Left renal pelvis (tissue), 4 donors: ENCODE measurements at places on chromosomes 2 and 18.

- DNase-seq, result no peak
These were observed 33.8 kb downstream of the ACVR1 start for GRCh38 chr2:157842106-157842879.

- no peak for DNase-seq
These were observed 25.6 kb downstream of the KLHL29 start for GRCh38 chr2:23410596-23410995.

DNA sequence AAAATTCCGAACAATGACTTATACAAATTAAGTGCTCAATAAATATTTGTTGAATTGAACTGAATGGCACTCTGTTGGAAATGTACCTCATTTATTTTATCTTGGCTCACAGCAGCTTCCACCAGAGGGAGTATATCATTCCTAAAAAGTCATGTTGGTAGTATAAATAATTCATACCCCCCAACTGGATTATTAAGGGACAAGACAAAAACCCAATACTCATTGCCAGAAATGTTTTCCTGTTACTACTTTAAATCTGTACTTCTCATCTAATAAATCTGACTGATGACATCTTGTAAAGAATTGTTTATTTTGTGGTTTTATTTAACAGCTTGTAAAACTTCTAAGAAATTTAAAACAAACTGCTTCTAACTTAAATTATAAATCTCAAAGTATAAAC lies 163.9 kb downstream of the CDH2 start:
- no peak for DNase-seq

GRCh38 chr2:239688122-239688681 lies 287.4 kb upstream of the HDAC4 start:
- peak; percentile 34 for DNase-seq

- DNase-seq, result no peak
These were observed 694.5 kb downstream of the ADCYAP1 start for GRCh38 chr18:1599196-1599595.

GRCh38 chr18:45728336-45729010 lies 4.5 kb downstream of the SLC14A1 start:
- no peak for DNase-seq

- no peak for DNase-seq
These were observed 452.1 kb downstream of the TMX3 start for GRCh38 chr18:68262690-68263294.

GRCh38 chr2:64017811-64018700 lies 1.2 kb downstream of the VPS54 start:
- peak; percentile 29 for DNase-seq

GRCh38 chr2:149657401-149658040 lies 69.9 kb upstream of the MMADHC start:
- no peak for DNase-seq

DNA sequence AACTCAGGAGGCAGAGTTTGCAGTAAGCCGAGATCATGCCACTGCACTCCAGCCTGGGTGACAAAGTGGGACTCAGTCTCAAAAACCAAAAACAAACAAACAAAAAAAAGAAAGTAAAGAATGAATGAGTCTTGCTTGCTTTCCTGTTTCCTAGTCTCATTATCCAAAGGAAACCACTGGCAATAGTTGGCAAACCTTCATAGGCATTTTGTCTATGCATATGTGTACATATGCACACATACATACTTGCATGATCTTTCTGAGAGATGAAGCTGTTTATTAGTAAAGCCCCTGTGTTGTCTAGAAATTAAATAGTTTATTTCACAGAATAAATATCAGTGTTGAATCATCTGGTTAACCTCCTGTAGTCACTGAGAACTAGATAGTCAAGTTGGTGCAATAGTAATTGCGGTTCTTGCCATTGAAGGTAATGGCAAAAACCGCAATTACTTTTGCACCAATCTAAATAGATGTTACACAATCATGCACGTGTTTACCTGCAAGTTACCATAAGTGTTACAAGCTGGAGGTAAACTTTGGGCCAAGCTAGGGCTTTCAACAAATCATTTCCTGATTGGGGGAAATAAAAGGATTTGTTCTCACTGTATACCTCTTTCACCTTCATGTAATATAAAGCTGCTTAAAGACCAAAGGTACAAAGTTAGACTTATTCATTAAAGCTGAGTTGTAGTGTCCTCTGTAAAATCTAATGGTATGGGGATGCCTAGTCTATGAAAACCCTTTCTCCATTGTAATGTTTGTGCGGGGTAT lies 24.7 kb downstream of the SLC20A1 start:
- DNase-seq, result no peak

GRCh38 chr18:6333981-6334380 lies 80.7 kb downstream of the L3MBTL4 start:
- no peak for DNase-seq

GRCh38 chr2:201107624-201108023 lies 8.3 kb upstream of the CFLAR start:
- DNase-seq, result no peak

- DNase-seq, result no peak
These were observed 417.9 kb downstream of the CDH7 start for GRCh38 chr18:66168685-66169235.

DNA sequence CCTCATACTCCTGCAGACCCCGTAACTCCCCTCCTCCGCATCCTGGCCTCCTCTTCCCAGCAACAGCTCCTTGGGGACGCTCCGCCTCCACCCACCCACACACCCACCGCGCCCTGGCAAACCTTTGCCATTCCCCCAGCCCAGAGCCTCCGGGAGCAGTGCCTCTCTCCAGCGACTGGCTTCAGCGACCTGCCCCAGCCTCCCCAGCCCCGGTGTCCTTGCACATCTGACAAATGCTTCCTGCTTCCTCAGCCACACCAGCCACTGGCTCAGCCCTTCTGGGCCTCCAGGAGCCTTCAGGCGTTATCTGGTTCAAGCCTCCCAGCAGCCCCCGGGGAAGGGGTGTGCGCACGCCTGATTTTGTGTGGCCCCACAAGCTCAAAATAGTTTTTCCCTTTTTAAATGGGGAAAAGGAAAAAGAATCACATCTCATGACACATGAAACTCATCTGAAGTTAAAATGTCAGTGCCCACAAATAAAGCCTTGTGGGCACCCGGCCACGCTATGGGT lies 14.2 kb downstream of the ESPNL start:
- no peak for DNase-seq

DNA sequence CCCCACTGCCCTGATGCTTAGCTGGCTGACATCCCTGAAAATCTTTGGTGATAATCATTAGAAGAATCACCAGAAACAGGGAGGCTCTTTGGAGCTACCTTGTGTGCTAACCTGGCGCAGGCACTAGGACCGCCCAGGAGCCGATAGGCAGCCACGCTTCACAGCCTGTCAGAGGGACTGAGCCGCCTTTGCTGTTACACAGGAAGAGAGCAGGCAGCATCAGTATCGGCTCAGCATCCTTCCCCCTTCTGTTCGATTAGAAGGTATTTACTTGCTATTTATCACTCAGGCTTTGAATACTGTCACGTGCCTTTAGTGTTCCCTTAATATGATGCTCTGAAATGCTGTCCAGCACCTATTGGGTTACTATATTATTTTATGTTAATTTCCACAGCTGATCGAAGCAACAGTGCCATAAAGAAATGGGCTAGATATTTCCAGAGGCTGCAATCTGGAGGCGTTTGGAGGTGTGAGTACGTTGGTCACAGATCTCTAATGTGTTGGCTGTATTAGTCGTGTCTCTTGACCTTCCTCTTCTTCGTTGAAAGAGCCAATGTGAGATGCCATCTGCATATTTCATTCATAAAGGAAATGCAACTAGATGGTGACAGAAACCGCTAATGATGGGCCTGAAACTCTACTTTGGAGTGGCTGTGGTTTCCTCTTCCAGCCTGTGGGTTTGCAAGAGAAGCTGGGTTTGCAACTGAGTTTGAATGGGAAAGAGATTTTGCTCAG lies 110.4 kb upstream of the RAB27B start:
- no peak for DNase-seq

- no peak for DNase-seq
These were observed 420.0 kb downstream of the ZEB2 start for GRCh38 chr2:144099780-144100377.
